Body of pancreas (tissue), 4 donors: ENCODE measurements at places on chromosomes 12 and 14. TPM values are rescaled to one million over a fixed set of nuclear protein-coding genes. Genes with fewer than 3 reads are reported as not detected.

TSHR gene
- total RNA-seq: not detected

LRFN5 gene
- total RNA-seq: 0.52 TPM

NINJ2 gene
- total RNA-seq: 0.78 TPM

TSPAN19 gene
- not detected for total RNA-seq

WNT5B gene
- total RNA-seq: not detected

TMEM121 gene
- 13.8 TPM for total RNA-seq

FMNL3 gene
- 6.2 TPM for total RNA-seq

DDX55 gene
- 16.1 TPM for total RNA-seq

ANAPC5 gene
- 135 TPM for total RNA-seq

CRADD gene
- total RNA-seq: 75.2 TPM

XRCC3 gene
- total RNA-seq: 5.6 TPM

LHX5 gene
- not detected for total RNA-seq

RNASE2 gene
- total RNA-seq: not detected

- no peaks in the 10 kb centered on the region for H3K4me1 ChIP-seq
- no peak overlapping the region for H3K27ac ChIP-seq
- no peak overlapping the region for H3K4me3 ChIP-seq
- DNase-seq: no peak
- no peaks in the 10 kb centered on the region for H3K36me3 ChIP-seq
- H3K27me3 ChIP-seq: no peaks in the 10 kb centered on the region
Measured at GRCh38 chr12:29309320-29309902, 71.6 kb downstream of the ERGIC2 start.

GRCh38 chr14:51653079-51653774 is 1.5 kb downstream of the FRMD6 start:
- DNase-seq: no peak
- no peaks in the 10 kb centered on the region for H3K27me3 ChIP-seq
- peak overlapping the region; percentile 98 for H3K27ac ChIP-seq
- H3K36me3 ChIP-seq: no peaks in the 10 kb centered on the region

DNA sequence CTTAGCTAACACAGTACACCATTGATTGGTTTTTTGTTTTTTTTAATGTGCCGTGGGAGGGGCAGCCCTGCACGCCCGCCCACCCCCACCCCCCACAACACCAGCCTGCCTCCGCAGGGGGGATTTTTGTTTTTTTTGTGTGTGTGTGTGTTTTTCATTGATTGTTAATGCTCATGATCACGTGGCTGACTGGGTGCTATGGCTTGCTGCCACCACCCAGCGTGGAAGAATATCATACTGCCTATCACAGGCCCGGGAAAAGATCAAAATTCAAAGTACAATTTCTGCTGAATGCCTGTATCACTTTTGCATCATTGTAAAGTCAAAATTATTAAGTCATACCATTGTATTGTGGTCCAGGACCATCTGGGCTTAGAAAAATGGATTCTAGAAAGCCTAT is 8.3 kb downstream of the RESF1 start:
- DNase-seq: no peak
- H3K27me3 ChIP-seq: no peaks in the 10 kb centered on the region
- H3K36me3 ChIP-seq: no peaks in the 10 kb centered on the region
- H3K4me3 ChIP-seq: no peak overlapping the region
- peak overlapping the region; percentile 22 for H3K27ac ChIP-seq

- H3K27me3 ChIP-seq: no peaks in the 10 kb centered on the region
- no peak for DNase-seq
- H3K36me3 ChIP-seq: no peaks in the 10 kb centered on the region
- H3K4me1 ChIP-seq: no peaks in the 10 kb centered on the region
- H3K27ac ChIP-seq: no peak overlapping the region
Measured at GRCh38 chr12:9149372-9149771, 33.7 kb upstream of the A2M start.

DNA sequence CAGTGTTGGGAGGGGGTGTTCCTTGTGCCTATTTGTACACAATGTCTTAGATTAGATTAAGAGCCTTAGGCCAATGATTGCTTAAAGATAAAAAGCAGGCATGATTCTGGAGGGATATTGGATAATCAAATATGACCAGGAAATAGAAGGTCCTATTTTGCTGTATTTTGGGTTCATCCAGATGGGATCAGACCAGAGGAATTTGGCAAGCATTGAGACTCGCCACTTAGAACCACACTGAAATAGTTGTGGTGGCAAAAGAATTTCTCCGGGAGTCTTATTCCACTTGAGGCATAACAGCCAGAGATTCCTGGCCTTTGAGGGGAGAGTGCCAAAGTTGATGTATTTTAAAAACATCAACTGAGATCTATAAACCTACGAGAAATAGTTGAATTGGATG is 327.2 kb downstream of the RAD51B start:
- peaks cover 48% of the 10 kb centered on the region for H3K4me1 ChIP-seq
- H3K36me3 ChIP-seq: no peaks in the 10 kb centered on the region

DNA sequence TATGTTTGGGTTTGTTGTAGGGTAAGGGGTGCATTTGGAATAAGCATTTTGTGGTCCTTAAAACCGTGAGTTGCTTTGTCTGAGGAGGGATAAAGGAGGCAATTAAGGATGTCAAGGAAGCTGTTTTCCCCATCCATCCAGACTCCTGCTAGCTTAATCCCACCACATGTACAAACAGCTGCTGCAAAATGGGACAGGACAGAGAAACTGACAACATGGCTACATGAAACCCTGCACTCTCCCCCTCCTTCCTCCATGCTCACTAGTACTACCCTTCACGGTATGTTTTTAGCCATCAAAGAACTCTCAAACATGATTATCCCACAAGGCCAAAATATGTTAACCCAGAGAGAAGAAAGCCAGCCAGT is 20.6 kb downstream of the ST8SIA1 start:
- H3K27ac ChIP-seq: no peak overlapping the region
- no peaks in the 10 kb centered on the region for H3K36me3 ChIP-seq

DNA sequence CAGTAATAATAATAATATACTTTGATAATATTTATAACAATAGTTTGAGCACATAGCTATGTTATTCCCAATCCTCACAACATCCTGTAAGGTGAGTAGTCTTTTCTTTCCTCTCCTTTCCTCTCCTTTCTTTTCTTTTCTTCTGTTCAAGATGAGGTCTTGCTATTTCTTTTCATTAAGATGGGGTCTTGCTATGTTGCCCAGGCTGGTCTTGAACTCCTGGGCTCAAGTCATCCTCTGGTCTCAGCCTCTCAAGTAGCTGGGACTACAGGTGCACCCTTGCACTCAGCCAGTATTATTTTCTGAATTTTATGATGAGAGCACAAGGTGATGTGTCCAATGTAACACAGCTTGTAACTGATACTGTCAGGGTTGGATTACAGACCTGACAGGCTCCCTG is 134.6 kb downstream of the OTOGL start:
- H3K27me3 ChIP-seq: no peaks in the 10 kb centered on the region
- H3K27ac ChIP-seq: no peak overlapping the region
- H3K4me1 ChIP-seq: no peaks in the 10 kb centered on the region
- H3K36me3 ChIP-seq: no peaks in the 10 kb centered on the region

DNA sequence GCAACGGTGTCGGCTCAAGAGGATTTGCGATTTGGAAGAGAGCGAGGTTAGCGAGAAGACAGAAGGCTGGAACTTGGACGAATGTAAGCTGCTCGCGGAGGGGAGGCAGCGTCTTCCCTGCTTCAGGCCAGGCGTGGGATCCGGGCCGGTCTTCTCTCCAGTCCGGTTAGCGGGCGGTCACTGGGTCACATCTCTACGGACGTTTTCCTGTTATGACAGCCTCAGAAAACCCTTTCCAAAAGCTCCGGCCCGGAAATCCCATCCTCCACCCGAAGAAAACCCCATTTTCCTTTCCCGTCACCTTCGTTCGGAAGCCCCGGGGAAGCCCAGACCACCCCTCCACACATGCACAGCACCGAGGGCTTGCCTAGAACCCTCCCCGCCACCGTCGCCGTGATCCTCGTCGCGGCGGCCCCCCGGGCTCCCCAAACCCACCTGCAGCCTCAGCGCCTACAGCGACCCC is 268 bp downstream of the NDUFB1 start:
- H3K27ac ChIP-seq: peak overlapping the region; percentile 93
- H3K36me3 ChIP-seq: no peaks in the 10 kb centered on the region
- no peaks in the 10 kb centered on the region for H3K27me3 ChIP-seq
- H3K4me1 ChIP-seq: peaks cover 43% of the 10 kb centered on the region

DNA sequence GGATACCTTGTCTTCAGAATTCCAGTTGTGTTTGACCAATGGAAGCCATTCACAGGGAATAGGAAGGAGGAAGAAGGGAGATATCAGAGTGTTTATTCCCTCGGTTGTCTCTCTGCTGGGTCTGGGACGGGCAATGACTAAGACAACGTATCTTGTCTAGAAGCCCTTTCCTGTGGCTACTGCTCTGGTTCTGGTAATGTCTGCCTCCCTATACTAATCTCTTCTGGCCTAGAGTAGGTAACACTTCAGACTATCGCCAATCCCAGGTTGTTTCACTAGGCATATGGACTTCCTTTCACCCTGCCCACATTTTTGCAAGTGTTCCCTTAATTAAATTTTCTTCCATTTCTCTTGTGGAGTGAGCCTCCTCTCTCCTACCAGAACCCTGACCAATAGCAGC is 687.7 kb upstream of the TBX3 start:
- no peak overlapping the region for H3K27ac ChIP-seq
- DNase-seq: no peak
- H3K4me3 ChIP-seq: no peak overlapping the region
- no peaks in the 10 kb centered on the region for H3K4me1 ChIP-seq
- H3K27me3 ChIP-seq: no peaks in the 10 kb centered on the region
- H3K36me3 ChIP-seq: no peaks in the 10 kb centered on the region

DNA sequence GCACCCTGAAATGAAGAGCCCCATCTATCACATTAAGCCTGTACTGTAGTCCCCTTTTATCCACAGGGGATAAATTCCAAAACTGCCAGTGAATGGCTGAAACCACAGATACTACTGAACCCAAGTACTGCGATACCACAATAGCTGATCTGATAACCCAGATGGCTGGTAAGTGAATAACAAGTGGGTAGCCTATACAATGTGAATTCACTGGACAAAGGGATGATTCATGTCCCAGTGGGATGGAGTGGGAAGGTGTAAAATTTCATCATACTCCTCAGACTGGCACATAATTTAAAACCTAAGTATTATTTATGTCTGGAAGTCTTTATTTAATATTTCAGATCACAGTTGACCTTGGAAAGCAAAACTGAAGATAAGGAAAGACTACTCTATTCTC is 201.3 kb downstream of the GPHN start:
- H3K4me1 ChIP-seq: peaks cover 5% of the 10 kb centered on the region
- no peak overlapping the region for H3K4me3 ChIP-seq
- no peak overlapping the region for H3K27ac ChIP-seq

DNA sequence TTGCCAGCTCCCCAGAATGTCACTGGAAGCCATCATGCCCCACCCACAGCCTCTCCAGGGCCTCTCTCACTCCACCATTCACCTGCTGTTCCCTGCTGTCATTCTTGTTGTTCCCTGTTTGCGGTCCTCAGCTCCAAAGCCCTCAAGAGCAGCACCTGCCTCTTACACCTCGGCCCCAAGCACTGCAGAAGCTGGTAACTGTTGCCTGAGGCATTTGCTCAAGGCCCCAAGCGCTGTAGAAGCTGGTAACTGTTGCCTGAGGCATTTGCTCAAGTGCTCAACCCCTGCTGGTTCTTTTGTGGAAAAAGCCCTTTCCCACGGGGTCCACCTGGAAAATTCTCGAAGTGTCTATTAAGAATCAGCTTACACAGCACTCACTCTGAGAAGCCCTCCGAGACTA is 78.0 kb downstream of the ARL6IP4 start:
- H3K27ac ChIP-seq: no peak overlapping the region
- H3K4me3 ChIP-seq: no peak overlapping the region
- H3K36me3 ChIP-seq: no peaks in the 10 kb centered on the region
- peaks cover 16% of the 10 kb centered on the region for H3K4me1 ChIP-seq

- H3K4me3 ChIP-seq: no peak overlapping the region
- DNase-seq: no peak
- H3K4me1 ChIP-seq: no peaks in the 10 kb centered on the region
- no peaks in the 10 kb centered on the region for H3K36me3 ChIP-seq
- no peak overlapping the region for H3K27ac ChIP-seq
Measured at GRCh38 chr12:3574986-3575385, 84.0 kb downstream of the PRMT8 start.

GRCh38 chr12:69405566-69405865 is 46.0 kb downstream of the YEATS4 start:
- H3K27me3 ChIP-seq: no peaks in the 10 kb centered on the region
- no peaks in the 10 kb centered on the region for H3K36me3 ChIP-seq
- no peak overlapping the region for H3K27ac ChIP-seq
- H3K4me1 ChIP-seq: no peaks in the 10 kb centered on the region

DNA sequence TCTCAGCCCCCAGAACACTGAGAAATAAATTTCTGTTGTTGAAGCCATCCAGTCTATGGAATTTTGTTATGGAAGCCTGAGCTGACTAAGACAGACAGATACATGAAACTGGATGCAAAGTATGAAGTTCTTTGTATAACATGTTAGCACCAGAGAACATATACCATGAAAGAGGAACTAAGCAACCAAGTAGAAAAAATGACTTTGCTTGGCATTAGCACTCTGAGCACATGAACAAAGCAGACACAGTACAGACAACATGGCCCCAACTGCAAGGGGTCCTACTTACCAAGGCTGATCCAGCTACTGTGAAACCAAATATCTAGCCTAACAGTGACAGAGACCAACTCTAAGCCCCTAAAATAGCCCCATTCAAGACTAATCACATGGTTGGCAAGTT is 13.8 kb downstream of the EXOC5 start:
- H3K27ac ChIP-seq: no peak overlapping the region
- no peaks in the 10 kb centered on the region for H3K36me3 ChIP-seq
- no peaks in the 10 kb centered on the region for H3K4me1 ChIP-seq
- DNase-seq: no peak
- no peak overlapping the region for H3K4me3 ChIP-seq
